Esophagus squamous epithelium (tissue), 5 donors: ENCODE measurements at places on chromosomes 2 and 18.

DNA sequence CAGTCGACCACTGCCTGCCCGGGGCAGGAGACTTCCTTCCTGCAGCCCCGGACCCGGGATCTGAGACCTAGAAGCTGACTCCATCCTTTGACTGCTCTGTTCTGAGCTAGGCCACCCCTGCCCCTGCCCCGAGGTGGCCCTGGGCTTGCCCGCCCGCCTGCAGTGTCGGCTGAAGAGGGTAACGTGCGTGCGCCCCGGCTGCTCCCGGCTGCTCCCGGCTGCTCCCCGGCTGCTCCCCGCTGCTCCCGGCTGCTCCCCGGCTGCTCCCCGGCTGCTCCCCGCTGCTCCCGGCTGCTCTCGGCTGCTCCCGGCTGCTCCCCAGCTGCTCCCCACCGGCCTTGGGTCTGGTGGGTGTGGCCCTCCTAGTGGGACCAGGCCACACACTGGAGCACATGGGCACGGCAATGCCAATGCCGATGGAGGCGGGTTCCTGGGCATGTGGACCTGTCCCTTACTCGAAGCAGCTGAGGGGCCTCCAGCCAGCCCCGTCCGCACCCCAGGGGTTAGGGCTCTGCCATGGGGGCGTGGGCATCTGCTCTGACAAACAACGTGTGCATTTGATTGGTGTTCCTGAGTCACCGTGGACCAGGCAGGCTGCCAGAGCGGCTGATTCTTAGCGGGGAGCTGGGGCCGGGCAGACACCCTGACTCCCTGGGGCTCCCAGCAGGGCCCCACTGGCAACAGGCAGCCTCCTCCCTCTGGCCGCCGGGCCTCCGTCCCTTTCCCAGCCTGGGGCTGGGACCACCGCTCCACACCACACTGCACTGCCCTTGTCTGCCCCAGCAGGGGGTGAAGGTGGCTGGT lies 2.0 kb upstream of the GAL3ST2 start:
- DNase-seq = no peak

DNA sequence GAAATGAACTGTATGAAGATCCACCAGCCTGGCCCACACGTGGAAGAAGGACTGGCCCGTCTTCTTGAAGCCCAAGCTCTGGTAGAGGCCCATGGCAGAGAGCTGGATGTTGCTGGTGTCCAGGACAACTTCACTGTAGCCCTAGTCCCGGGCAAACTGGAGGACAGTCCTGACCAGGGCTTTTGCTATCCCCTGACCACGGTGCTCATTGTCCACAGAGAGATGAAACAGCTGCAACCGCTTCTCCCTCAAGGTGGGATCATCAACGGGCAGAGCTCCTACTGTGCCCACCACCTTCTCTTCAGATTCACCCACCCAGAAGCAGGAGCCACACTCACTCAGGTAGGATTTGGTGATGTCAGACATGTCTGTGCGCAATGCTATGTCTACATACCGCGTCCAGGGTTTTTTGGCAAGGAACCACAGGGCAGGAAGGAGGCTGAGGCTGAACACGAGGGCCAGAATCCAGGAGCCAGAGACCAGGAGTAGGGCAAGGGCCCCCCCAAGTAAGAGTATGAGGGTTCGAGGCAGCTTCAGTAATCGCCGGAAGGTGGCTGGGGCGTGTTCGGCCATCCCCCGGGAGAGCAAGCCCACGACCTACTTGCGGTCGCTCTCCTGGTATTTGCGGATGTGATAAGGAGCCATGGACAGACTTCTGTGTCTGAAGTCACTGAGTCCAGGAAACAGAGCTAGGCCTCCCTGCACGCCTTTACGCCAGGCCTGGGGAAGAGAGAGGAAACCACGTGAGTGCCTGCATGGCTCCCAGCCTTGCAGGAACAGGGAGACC lies 36.3 kb downstream of the TPRKB start:
- no peak for DNase-seq

DNA sequence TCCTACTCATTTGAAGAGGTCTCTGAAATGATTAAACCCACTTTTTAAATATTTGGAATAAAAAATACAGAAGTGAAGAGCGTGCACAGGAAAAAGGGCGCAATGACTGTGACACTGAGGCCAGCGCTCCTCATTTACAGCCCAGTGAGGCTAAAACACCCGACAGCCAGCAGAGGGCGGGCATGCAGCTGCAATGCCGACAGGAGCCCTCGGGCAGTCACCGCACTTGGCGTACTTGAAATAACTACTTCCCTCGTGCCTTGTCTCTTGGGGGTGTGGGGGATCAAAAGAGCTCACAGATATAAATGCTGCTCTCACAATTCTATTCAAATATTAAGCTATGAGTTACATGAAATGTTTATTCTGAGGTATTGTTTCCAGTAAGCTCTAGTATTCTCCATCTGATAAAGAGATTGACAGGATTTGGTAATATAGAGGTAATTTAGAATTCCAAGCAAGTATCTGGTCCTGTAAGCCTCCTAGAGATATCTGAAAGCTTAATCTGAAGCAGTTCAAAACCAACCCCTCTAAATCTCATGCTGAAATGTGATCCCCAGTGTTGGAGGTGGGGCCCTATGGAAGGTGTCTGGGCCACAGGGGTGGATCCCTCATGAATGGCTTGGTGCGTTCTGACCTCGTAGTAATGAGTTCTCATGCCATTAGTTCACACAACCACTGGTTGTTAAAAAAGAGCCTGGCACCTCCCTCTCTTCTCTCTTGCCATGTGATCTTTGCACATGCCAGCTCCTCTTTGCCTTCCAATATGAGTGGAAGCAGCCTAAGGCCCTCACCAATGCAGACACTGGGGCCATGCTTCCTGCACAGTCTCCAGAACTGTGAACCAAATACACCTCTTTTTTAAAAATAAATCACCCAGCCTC lies 93.6 kb downstream of the ZAP70 start:
- DNase-seq = peak; percentile 12

GRCh38 chr18:23723121-23723520 lies 33.9 kb downstream of the LAMA3 start:
- no peak for DNase-seq

DNA sequence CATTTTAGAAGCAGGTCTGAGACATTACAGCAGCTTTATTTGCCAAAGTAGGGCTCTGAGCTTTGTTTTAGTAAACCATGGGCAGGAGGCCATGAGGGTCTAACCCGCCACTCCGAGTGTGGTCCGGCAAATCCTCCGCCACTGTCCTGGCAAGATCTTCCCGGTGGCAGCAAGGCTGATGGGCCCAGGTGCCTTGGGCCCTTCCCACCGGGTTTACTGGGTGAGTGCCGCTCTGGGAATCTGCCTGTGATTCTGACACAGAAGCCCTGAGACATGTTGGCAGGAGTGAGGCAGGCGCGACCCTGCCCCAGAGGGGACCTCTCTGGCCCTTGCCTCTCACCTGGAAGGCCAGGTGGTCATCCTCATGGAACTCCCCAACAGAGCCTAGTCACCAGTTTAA lies 29.9 kb downstream of the MTERF4 start:
- DNase-seq = no peak

- no peak for DNase-seq
Observed at GRCh38 chr2:220949466-220949865, 622.6 kb downstream of the EPHA4 start.

GRCh38 chr2:104702031-104702850 lies 151.7 kb upstream of the POU3F3 start:
- no peak for DNase-seq

DNA sequence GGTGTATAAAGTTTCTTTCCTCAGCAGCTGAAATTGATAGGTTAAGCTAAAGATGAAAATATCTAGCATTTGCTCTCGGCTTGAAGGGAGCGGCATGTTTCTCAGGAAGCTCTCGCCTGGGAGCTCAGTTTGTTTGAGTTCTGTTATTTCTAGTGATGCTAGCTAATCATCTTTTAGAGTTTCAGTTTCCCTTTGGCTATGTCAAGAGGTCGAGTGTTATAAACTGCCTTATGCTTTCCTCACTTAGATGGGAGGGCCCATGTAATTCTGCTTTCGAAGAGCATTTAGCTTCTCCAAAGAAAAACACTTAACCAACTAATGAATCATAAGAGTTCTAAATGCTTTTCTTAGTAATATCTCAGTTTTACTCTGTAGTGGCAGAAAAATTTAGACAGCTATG lies 33.6 kb downstream of the PLCL1 start:
- DNase-seq = no peak

GRCh38 chr2:107777974-107778373 lies 48.7 kb upstream of the RGPD4 start:
- DNase-seq = no peak

- DNase-seq = no peak
Observed at GRCh38 chr18:74251297-74252038, 40.3 kb downstream of the CYB5A start.

- DNase-seq = no peak
Observed at GRCh38 chr2:186105016-186105724, 366.6 kb downstream of the FSIP2 start.

- DNase-seq = no peak
Observed at GRCh38 chr2:29108225-29108624, 7.0 kb upstream of the CLIP4 start.

- no peak for DNase-seq
Observed at GRCh38 chr2:110818767-110819481, 86.6 kb downstream of the ACOXL start.

GRCh38 chr2:123512547-123512946 lies 512.5 kb upstream of the CNTNAP5 start:
- DNase-seq = no peak

DNA sequence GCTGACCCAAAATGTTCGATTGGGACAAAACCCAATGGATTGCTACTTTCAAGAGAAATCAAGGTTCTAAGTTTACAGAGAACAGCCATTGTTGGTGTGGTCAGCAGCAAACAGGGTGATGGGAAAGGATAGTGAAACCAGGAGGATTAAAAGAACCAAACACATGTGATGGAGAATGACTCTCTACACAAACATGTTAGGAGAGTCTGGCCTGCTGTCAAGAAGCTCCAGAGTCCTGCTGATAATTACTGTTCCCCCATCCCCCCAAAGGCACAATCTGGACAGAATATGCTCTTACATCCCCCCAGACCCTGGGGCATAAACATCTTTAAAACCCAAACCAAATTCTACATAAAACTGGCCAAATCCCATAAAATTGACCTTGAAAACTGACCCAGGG lies 32.0 kb upstream of the ACYP2 start:
- DNase-seq = no peak

DNA sequence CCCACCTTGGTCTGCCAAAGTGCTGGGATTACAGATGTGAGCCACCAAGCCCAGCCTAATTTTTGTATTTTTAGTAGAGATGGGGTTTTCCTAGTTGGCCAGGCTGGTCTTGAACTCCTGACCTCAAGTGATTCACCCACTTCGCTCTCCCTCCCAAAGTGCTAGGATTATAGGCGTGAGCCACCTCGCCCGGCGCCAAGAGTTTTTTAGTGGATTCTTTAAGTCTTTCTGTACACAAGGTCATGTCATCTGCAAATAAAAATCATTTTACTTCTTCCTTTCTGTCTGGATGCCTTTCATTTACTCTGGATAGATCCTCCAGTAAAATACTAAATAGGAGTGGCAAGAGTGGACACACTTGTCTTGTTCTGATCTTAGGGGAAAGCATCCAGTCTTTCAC lies 61.7 kb downstream of the KCMF1 start:
- DNase-seq = no peak

DNA sequence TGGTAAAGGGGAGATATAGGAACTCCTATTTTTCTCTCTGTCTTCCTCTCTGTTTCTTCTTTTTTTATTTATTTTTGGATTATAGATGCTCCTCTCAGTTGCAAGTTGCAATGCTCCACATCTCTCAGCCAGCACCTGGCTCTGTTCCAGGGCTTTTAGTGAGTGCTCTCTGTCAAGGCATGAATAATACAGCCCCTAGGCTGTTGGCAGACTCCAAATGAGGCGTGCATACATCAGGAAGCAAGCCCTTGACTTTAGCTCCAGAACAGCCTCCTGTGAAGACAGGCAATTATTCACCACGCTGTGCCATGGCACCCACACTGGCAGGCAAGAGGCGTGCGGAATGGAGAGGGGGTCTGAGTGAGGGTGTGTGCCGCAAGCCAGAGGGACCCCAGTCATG lies 228.1 kb upstream of the PXDN start:
- no peak for DNase-seq

DNA sequence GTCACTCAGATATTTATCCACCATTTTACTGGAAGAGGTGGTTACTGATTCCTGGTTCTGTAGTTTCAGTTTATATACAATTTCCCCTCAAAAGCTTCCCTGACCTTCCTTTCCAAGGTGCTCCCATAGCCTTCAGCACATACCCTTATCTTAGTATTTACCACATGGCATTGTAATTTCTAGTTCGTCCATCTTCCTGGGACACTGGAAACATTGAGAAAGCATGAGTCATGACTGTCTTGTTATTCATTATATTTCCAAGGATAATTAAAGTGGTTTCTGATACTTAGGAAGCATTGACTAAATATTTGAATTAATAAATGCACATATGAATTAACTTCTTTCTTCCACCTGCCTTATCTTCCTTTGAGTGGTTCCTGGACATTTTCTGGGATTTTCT lies 203.8 kb downstream of the ETAA1 start:
- no peak for DNase-seq

DNA sequence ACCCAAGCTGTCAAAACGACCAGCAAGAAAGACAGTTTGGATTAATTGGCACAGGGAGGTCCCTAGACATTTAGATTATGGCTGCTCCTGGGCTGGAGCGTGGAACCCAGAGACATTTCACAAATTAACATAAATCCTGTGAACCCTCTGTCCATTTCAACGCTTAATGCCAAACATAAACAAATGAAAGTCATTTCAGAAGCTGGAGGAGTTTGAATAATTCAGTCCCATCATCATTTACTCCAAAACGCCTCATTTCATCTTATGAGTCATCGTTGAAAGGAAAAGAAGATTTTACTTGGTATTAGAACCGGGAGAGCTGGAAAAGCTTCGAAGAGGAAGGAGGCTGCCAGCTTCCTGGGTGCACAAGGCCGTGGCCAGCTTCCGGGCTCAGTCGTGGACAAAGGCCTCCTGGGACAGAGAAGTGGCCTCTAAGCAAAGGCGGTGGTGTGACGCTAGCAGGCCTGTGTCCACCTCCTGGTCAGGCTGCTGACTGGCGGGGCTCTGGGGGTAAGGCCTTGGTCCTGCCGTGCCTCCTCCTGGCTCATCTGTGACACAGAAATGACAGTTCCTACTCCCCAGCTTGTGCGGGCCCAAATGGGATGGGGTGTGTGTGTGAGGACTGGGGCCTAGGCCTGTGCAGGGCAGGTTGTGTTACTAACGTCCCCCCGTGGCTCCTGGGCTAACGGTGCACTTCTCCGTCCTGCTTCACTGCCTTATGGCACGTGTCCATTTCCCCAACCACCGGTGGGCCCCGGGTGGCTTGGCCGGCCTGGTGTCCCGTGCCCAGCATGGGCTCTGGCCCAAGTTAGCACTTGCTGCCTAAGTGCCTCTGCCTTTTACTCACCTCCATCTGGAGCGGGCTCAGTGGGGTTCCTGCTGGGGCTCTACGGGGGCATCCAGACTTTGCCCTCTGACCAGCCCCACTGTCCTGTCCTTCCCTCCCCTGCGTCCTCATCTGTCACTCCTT lies 71.6 kb downstream of the RRM2 start:
- no peak for DNase-seq

- DNase-seq = no peak
Observed at GRCh38 chr2:75896779-75897366, 186.2 kb upstream of the GCFC2 start.
